ENCODE measurements at places on chromosomes 4 and X.

DNA sequence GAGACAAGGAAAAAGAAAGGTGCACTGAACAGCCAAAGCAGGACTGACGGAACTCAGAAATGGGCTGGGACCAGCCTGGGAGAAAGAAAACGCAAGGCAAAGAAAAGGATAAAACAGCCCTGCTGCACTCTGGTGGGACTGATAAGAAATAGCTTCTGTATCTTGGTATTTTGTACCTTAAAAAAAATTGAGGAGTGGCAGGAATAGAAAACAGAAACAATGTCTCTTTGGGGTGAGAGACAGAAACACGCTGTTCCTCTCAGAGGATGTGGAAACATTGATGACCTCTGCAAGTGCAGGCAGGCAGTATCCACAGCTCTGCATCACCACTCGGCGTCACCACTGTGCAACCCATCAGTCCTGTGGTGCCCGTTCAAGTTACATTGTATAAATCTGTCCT lies 152.5 kb upstream of the SPRY1 start:
- DNase-seq = no peak

- no peak for DNase-seq
These were observed 89.8 kb downstream of the EMCN start for GRCh38 chr4:100428051-100428450.

DNA sequence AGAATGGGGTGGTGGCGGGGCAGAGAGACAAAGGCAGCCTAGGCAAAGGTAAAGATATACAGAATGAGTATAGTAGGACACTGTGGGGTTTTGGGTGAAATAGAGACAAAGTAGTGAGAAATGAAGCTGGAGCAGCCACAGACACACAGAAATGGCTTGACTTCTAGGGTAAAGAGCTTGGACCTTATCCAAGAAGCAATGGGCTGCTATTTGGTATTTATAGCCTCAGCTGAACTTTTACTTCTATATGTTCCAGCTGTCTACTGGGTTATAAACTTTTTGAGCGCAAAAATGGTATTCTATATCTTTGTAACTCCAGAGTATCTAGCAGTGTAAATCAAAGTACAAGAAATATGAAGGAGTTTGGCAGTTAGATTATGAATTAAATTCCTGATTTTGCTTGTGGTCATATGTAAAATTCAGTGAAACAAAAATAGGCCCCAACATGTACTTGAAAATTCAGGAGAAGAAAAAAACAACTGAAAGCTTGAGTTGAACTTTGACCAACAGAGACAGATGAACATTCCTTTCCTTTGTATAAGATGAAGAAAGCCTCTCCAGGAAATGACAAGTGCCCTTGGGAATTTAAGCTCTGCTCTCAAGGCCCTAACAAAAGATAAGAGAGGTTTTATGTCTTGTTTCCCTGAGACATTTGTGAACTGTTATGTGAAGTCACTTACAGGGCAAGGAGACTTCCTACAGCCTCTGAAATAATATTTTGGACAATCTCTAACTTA lies 354.1 kb downstream of the CHIC1 start:
- no peak for DNase-seq

GRCh38 chr4:164526933-164527583 lies 226.9 kb upstream of the SMIM31 start:
- DNase-seq = no peak

DNA sequence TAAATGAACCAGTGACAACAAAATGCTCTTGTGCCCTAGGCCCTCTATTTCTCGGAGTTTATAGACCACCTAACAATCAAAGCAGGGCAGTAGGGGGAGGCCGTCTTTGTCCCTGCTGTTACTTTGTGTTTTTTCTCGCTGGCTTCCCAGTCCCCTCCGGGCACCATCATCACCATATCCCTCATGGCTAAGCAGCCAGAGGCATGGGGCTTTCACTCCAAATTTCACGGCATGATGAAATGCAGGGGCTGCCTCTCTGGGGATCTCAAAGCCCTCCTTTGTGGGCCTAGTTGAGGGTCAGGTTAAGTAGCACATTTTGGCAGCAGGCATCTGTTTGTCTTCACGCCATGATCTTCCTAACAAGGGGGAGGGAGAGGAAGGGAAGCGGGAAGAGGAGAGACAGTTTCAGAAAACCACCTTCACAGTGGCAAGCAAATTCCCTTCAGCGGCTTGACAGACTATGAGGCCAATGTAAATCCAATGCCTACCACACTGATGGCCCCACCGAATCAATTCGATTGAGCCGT lies 91.9 kb downstream of the ANOS1 start:
- DNase-seq = no peak

DNA sequence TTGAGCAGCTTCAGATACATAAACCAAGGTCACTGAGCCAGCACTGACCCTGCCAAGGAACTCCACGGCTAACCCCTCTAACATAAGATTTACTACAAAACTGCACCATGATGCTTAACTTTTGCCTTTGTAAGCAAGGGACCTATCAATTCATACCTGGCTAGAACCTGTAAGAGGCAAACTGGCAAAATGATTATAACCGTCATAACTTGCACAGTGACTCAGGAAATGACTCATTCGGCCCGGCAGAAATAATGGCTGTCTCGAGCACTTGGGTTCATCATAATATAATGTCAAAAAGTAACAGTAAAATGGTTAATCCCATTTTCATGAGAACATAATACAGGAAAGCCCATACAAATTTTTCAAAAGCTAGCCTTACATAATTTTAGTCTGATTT lies 17.2 kb downstream of the RASGEF1B start:
- peak; percentile 47 for DNase-seq

DNA sequence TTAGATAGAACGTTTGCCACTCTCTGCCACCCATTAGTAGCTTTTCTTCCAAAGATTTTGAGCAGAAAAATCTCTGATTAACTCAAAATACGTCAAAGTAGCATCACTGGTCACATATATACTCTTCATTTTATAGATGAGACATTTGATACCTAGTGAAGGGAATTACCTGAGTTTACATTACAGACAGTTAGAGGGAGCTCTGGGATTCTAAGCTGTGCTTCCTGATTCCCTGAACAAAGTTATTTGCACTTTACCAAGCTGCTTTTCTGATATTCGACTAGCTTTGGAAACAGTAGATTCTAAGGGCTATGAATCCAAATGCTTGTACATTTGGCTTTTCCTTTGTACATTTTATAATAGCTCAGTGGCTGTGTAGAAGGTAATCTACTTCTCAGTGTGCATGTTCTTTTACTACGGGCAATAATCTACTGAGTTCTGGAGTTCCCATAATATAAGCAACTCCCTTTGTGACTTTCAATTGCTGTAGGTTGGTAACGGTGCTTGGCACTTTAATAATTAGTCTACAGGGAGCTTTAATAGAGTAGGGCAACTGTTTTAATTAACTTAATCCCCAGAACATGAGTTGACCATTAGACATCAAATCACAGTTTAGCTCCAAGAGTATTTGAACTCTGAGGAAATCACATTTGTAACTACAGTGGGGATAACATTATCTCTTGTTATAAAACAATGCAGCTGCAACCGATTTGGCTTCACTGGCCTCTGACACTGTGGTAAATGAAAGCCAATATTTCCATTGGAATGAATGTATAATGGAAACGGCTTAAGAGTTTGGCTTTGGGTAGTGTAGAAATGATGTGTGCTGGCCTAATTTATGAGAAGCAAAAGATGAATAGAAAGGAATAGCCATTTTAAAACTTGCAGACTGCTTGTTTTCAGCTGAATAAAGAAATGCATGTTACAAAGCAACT lies 1602.4 kb downstream of the STIM2 start:
- no peak for DNase-seq

DNA sequence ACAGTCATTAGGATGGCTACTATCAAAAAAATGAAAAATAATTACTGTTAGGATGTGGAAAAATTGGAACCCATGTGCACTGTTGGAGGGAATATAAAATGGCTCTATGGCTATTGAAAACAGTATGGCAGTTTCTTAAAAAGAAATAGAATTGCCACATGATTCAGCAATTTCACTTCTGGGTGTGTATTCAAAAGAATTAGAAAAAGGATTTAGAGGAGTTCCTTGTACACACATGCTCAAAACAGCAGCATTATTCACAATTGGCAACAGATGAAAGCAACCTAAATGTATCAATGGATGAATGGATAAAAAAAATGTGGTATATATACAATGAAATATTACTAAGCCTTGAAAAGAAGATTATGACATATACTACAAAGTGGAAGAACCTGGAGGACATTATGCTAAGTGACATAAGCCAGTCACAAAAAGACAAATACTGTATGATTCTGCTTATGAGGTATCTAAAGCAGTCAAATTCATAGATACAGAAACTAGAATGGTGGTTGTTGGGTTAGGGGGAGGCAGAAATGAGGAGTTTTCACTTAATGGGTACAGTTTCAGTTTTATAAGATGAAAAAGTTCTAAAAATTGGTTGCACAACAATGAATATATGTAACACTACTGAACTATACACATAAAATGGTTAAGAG lies 123.2 kb downstream of the ELOVL6 start:
- DNase-seq = no peak

GRCh38 chrX:25131055-25131454 lies 115.3 kb upstream of the ARX start:
- no peak for DNase-seq

- no peak for DNase-seq
These were observed 196.3 kb upstream of the HHIP start for GRCh38 chr4:144449611-144450010.

- DNase-seq = no peak
These were observed 11.5 kb downstream of the LNX1 start for GRCh38 chr4:53579826-53580225.

DNA sequence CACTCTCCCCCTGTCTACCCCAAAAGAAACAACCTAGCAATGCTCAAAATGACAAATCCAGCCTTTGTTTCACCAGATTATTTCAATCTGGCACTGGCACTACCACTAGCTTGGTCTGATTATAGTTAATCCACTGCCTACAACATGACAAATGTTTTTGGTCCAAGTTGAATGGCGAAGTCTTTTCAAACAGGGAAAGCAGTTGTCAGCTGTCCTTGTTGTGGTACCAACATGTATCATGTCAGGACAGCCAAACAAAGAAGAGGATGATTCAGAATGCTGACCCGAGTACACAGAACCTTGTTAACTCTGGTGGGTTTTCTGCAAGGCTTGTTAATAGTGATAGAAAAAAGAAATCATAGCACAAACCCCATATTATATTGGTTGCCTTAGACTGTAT lies 160.8 kb upstream of the ANK2 start:
- no peak for DNase-seq

DNA sequence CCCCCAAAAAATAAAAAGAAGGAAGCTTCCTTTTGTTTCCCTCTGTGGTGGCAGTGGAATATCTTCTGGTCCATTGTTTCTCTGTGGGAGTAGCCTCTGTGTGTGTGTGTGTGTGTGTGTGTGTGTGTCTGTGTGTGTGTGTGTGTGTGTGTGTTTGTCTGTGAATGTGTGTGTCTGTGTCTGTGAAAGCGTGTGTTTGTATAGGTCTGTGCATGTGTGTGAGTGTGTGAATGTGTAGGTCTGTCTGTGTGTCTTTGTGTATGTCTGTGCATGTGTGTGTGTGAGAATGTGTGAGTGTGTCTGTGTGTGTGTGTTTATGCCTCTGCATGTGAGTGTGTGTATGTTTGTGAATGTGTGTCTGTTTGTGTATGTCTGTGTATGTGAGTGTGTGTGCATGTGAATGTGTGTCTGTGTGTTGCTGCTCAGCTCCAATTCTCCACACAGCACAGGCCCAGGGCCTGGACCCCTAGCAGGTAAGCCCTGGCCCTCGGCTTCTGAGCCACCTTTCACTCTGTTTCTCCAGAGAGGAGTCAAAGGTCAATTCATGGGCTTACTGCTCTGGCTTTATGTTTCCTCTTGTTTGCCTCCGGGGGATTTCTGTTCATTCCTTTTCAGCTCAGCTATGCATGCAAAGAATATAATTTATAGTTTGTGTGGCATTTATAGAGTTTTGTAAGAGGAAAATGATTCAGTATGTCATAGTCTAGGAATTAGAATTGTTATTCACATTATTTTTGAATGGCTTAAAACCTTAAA lies 89.8 kb downstream of the UCHL1 start:
- DNase-seq = no peak

DNA sequence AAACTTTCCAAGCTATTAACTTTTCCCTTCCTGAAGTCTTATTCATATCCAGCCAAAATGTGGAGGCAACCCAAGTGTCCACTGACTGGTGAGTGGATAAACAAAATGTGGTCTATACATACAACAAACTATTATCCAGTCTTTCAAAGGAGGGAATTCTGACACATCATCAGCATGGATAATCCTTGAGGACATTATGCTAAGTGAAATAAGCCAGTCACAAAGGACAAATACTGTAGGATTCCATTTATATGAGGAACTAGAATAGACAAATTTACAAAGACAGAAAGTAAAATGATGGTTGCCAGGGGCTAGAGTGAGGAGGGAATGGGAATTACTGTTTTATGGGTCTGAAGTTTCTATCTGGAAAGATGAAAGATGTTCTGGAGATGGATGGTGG lies 178.7 kb upstream of the PITX2 start:
- DNase-seq = no peak

DNA sequence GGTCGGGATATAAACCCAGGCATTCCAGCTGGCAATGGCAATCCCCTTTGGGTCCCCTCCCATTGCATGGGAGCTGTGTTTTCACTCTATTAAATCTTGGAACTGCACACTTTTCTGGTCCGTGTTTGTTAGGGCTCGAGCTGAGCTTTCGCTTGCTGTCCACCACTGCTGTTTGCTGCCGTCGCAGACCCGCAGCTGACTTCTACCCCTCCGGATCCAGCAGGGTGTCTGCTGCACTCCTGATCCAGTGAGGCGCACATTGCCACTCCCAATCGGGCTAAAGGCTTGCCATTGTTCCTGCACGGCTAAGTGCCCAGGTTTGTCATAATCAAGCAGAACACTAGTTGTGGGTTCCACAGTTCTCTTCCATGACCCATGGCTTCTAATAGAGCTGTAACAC lies 1322.1 kb downstream of the ADGRL3 start:
- DNase-seq = no peak

- DNase-seq = no peak
These were observed 271.6 kb downstream of the TLL1 start for GRCh38 chr4:166144607-166145006.

DNA sequence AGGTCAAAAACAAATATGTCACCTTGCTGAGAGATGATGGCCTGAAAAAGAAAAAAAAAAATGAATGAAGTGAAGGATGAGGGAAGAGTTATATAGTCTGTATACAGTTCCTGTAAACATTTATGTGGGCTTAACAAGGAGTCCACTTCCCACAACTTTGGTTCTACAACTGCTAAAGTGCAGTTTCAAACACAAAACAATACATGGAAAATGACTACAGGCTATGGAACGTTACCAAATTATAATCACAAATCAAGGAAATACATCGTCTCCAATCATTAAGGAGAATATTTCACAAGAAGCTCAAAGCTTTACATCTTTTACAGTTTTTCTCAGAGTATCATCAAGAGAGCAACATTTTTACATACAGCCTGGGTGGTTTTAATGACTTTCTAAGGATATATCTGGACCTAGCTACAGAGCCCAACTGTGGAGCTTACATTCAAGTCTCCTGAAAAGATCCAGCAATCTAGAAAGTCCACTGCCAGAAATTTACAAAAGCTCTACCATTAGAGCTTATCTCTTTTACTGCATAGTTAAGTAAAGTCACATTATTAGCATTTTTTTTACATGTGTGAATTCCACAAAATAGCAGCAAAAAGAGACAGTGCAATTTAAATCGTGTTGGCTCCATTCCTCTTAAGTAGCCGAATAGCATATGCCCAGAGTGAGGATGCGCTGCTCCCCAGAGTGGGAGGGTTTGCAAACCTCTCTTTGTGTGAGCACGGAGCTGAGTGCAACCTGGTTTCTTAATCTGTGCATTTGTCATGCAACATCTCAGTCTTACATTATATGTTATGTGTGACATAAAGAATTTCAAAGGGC lies 128.3 kb downstream of the MANBA start:
- no peak for DNase-seq

GRCh38 chrX:24113181-24113580 lies 36.3 kb upstream of the ZFX start:
- DNase-seq = no peak

- DNase-seq = no peak
These were observed 66.6 kb upstream of the HS3ST1 start for GRCh38 chr4:11495291-11495690.

Measured in activated T-cell treated with anti-CD3 and anti-CD28 coated beads, Interleukin-2, amount 50 U/mL, for 48 hours (primary cell).